ENCODE measurements at places on chromosomes 3 and 15.

GRCh38 chr3:17938313-17938712 lies 195.9 kb upstream of the TBC1D5 start:
- no peak for DNase-seq

DNA sequence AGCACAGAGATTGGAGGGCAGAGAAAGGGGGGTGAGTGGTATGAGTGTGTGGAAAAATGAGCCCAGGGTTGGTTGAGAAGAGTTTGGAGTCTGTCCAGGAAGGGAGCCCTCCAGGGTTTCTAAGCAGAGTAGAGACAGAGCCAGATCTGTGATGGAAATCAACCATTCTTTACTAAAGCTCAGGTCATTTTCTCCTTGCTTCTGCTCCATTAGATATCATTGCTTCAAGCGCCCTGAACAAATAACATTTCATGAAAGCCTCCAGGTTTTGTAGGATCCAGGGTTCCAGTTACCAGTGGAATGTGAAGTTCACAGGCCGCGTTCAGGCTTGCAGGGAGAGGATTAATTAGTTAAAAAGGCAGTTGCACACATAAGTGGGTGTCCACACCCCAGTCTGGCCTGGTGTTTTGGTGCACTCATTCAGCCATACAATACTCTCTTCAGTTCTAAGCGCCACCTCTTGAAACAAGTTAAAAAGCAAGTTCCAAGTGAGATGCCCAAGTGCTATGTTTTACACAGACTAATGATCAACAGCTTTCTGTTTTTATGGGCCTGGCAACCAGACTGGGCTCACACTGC lies 16.4 kb upstream of the BOC start:
- no peak for DNase-seq

- DNase-seq = no peak
Observed at GRCh38 chr3:141646760-141647561, 91.1 kb upstream of the RNF7 start.

DNA sequence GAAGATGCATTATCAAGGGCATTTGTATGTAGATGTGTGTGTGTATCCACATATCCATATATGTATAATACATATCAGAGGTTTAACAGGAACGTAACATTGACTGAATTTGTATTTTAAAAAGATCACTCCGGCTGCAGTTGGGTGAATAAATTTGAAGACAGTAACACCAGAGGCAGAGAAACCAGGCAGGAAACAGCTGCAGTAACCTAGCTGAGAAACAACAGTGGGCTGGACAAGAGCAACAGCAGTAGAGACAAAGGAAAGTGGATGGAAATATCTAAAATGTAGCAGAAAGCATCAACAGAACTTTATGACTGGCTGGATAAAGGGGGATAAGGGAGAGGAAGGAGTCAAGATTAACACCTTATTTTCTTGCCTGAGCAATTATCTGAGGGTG lies 68.3 kb upstream of the SETMAR start:
- no peak for DNase-seq

GRCh38 chr3:168087539-168087938 lies 8.2 kb downstream of the GOLIM4 start:
- DNase-seq = no peak

GRCh38 chr3:117932441-117932840 lies 1102.2 kb downstream of the IGSF11 start:
- no peak for DNase-seq

GRCh38 chr3:193711964-193712598 lies 119.1 kb downstream of the OPA1 start:
- DNase-seq = no peak

- DNase-seq = peak; percentile 55
Observed at GRCh38 chr15:40238532-40239403, at the start of gene PAK6. Gene PAK6, plus strand, starts transcription at chr15:40239063. Its CDS starts 25,723 bp downstream, at chr15:40264786.

DNA sequence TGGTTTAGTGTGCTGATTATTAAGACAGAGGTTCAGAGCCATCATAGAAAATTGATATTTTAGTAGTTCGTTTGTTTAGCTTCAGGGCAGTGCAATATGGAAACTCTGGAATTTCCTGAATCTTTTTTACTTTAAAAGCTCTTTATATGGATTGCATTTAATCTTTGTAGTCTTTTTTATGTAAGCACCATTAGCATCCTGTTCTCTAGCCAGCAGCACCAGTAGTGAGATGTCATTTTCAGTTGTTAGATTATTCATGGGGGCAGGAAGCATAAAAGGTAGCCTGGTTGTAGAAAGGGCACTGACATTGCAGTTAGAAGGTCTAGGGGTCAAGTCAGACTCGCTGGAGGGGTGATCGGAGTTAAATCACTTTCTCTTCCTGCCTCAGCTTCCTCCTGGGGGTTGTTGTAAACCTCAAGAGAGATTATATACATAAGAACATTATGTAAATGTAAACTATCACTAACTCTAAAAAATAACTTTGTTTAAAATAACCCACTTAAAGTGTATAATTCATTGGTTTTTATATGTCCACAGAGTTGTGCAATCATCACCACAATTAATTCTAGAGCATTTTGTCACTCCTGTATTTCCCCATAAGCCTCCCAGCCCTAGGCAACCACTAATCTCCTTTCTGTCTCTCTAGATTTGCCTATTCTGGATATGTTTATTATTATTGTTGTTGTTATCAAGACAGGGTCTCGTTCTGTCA lies 31.4 kb upstream of the ITPKA start:
- DNase-seq = no peak

GRCh38 chr3:127038466-127038865 lies 55.6 kb downstream of the PLXNA1 start:
- DNase-seq = no peak

- no peak for DNase-seq
Observed at GRCh38 chr15:58517252-58517681, 85.5 kb downstream of the LIPC start.

GRCh38 chr3:112017091-112017490 lies 17.4 kb upstream of the TMPRSS7 start:
- no peak for DNase-seq

GRCh38 chr3:160409812-160410610 lies 10.6 kb downstream of the SMC4 start:
- no peak for DNase-seq

DNA sequence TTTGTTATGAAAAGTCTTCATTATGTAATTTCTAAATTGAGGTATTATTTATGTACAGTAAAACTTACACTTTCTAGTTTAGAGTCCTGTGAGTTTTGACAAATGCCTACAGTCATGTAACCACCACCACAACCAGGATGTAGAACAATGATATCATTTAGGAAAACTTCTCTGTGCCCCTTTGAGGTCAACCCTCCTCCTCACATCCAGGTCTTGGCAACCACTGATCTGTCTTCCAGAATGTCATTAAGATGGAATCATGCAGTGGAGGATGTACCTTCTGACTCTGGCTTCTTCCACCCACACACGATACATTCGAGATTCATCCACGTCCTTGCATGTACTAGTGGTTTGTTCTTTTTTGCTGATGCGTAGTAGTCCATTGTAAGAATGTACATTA lies 23.2 kb downstream of the MINAR1 start:
- no peak for DNase-seq

DNA sequence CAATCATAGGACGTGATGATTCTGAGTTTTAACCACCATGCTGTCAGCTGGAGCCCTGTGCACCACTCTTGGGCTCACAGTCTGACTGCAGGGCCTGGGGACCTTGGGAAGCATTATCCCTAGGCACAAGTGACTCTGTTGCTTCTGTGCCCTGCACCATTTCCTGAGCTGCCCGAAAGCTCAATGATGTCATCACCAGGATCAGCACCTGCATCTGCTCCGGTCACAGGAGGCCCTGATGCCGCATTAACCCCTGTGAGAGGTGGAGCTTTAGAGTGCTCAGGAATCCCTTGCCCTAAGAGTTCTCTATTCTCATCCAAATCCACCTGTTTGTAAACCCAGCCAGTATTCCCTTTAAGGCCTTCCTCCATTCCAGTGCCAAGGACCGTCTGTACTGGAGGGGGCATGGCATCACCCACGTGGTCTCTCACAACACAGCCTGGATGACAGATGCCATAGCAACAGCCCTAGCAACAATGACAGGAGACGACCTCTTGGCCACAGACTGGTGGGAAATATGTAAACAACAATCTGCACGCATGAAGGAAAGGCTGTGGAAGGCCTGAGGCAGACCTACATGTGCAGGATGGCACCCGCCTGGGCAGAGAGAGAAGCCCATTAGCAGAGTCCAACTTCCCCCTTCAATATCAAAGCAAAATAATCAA lies 37.9 kb downstream of the NTRK3 start:
- DNase-seq = no peak

GRCh38 chr3:169965562-169966427 lies 812 bp upstream of the SEC62 start:
- peak; percentile 8 for DNase-seq

- DNase-seq = no peak
Observed at GRCh38 chr3:87191641-87192040, 35.5 kb upstream of the CHMP2B start.
